Testis (tissue), 5 donors: ENCODE measurements at places on chromosomes 5 and 9.

DNA sequence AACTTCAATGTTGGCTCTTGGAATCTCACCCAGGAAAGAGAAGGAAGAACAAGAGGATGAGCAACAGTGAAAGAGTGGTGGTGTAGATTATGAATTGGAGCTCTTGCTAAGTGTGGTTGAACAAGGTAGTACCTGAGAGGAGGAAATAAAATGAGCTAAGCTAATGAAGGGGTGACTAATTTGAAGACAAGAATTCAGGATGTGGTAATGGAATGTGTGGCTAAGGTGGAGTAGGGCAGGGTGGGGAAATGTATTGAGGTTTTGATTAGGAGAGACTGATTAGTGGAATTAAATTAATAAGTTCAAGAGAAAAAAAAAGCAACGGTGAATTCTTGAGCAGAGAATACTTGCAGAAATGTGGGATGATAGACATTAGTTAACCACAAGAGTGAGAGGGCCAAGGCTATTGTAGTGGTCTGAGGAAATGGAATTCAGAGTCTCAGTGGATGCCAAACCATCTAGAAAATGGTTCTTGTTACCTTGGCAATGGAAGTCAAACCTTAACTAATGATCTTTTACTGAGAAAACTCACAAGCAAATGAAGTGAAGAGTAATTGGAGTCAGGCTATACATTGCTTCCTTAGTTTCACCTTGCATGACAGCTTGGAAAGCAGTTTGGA is 648.3 kb upstream of the ZNF608 start:
- DNase-seq = no peak

DNA sequence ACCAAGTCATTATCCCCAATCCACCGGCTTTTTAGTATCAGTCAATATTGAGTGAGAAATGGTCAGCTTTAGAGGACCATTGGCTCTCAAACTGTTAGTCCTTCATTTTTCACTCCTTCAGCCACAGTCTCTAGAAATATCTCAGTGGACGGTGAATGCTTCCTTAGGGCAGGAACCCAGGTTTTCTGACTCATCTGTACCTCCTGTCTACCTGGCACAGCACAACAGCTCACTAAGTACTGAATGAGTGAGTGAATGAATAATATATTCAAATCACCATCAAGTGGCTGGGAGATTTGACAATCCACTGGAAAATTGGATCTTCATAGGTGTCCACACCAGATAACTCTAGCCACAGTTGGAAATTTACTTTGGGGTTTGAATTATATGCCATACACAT is 609.5 kb upstream of the CLINT1 start:
- no peak for DNase-seq

- no peak for DNase-seq
Measured at GRCh38 chr9:37952731-37953130, 48.8 kb upstream of the SLC25A51 start.

DNA sequence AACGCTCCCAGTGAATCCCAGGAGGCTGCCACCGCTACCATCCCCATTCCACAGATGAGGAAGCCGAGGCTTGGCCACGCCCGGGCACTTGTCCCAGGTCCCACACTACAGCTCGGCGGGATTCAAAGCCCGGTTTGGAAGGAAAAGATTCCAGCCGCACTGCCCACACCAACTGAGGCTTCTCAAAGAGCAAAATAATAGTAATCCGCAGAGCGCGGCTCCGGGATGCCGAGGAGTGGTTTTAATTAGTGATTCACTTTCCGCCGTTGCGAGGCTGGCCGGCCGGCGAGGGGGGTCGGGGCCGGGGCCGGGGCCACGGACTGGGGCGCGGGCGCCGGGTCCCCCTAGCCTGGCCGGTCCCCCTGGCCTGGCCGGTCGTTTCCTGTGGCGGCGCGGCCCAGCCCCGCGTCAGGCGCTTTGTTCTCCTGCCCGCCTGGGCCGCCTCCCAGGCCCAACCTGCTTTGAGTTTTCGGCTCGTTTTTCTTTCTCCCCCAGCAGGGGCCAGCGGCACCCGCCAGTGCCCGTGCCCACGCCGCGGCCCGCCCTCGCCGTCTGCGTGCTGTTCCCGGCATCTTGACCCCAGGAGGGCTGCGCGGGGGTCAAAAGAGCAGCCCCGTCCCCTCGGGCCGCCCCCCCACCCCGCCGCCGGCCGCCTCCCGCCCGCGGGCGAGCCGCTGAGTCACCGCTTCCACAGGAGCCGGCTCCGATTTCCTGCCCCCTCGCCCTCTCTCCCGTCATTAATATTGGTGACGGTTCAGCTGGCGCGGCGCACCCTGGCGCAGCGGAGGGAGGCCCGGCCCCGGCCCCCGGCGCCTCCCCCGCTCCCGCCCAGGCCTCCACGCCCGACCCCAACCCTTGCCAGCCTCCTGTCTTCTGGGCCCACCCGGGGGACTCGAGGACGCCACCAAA is 31.2 kb downstream of the FGF18 start:
- peak; percentile 29 for DNase-seq

GRCh38 chr5:110031402-110032140 is 341.8 kb downstream of the MAN2A1 start:
- DNase-seq = no peak

DNA sequence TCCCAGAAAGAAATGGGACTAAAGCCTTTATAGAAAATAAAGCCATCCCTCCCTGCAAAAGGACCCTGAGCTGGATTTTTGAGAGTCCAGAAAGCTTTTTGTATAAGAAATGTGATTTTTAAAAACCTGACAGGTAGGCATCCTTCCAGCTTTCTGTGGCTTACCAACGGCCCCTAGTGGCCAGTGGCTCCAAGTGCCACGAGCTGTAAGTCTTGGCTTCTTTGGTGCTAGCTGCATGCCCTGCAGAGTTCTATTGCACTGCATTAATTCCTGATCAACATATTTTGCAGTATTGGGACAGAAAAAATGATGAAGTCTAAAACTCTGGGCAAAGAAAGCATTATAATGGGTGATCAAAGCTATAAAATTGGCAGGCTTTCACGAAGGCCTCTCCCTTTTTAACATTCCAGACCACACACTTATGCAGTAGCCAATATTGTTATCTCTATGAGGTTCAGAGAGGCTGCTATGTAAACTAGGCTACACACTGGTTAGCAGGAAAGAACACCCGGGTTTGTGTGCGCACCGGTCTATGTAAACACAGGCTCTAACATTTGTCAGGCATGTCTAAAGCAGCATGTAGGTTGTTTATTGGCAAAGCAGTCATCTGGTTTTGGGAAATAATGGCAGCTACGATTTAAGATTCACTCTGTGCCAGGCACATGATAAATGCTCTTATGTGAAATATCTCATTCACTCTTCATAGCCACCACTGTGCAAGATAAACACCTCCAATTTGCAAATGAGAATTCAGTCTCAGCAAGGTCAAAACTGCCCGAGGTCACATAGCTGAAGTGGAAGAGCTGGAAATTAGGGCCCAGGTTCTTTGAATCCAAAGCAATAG is 55.2 kb downstream of the NMUR2 start:
- DNase-seq = peak; percentile 36

DNA sequence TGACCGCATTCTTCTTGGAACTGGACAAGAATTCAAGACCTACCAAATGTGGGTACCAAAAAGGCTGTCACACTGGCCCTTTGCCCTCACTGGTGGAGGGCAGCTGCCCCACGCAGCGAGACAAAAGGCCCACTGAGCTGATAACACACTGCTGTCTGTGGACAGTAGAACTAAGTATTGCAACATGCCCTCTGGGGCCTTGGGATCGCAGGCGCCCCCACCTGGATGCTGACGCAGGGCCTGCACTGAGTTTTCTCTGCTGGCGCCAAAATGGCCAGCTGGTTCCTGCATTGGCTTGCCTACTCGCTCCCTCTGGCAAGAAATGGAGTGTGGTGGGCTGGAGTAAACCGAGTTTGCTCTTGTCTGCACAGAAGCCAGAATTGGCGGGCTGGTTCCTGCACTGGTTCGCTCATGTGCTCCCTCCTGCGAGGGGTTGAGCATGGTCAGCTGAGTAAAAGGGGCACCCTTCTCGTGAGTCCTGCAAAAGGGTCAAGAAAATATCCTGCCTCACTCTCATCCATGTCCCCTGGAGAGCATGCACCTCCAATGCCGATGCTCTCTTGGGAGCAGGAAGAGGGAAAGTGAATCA is 55.7 kb downstream of the NXNL2 start:
- no peak for DNase-seq

DNA sequence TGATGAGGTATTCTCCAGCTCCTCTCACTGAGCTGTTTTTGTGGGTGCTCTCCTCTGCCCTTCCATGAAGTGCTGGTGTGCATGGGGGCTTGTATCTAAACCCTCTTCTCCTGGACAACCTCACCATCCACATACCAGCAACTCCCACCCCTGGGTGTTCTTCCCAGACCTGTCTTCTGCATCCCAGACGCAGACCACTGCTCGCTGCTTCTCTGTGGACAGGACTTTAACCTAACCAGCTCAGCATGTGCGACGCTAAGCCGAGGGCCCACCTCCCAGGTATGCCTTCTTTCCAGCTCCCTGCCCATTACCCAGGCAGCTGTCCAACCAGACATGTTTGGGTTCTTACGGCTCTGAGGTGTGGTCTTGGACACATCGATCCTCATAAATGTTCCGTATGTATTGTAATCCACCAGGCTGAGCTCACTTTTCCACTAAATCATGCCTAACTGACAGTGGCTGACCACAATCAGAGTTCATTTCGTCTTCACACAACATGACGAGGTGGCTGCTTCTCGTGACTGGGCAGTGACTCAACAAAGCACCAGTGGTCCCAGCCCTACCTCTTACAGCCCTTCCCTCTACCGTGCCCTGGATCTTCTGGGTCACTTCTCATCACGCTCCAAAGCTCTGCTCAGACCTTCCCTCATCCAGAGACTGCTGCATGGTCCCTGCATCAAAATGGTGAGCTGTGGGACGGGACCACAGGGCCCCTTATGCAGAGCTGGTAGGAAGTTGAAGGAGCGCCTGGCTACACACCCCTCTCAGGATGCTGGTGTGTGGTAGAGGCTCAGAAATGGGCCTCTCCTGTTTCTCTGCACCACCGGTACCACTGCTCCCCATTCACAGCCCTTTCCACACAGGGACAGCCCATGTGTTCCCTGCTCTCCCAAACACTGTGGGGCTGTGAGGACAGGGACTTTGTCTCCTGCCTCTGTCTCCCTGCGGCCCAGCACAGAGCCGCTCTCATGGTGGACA is 9.6 kb upstream of the PTGES2 start:
- DNase-seq = no peak

DNA sequence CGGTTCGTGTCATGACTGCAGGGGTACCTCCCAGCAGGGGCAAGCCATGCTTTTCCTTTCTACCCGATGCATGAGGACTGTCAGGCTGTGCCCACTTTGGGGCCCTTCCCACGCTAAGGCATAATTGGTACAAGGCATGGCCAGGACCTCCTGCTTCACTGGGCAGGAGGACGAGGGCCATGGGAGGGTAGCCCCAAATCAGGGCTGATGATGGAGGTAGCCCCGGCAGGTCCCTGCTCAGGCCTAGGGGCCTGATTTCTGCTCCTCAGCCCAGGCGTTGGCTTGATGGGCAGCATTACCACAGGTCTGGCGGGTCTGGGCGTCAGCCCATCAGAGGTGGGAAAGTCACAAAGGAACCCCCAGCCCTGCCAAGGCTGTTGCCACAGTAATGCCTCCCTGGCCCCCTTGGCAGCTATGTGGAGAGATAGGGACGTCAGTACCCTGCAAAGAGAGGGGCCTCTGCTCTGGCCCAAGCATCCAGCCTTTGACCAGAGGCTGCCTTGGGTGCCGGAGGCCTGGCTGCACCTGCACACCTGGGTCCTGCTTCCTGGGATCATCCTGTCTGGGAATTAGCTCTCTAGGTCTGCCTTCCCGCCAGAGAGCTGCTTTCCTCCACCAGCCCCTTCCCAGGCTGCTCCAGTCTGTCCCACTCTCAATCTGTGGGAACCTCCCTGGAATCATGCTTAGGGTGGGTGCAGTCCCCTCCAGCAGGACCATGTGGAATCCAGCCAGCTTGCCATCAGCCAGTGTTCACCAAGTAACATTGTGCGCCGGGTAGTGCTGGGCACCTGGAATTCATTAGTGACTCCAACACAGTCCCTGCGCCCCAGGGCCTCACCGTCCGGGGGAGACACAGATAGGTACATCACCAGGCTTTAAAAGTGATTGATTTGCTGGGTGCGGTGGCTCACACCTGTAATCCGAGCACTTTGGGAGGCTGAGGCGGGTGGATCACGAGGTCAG is 15.4 kb downstream of the TSPAN17 start:
- DNase-seq = no peak

- no peak for DNase-seq
Measured at GRCh38 chr5:168401880-168402279, 84.4 kb upstream of the RARS1 start.

DNA sequence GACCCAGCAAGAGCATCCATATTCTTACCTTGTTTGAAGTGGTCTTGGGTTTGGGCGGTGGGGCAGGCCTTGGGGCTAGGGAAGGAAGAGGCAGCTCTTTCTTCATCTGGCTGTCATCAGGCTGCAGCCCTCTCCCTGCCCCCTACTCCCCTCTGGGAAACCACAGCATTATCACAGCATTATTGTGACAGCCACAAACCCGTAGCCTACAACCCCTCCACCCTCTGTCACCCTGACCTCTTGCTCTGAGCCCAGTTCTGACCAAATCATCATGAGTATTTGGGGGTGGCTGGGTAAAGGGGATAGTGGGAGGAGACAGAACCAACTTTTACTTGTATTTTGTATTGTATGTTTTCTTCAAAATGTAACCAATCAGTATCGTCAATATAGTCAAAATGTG is 94.3 kb upstream of the ARRDC3 start:
- no peak for DNase-seq

DNA sequence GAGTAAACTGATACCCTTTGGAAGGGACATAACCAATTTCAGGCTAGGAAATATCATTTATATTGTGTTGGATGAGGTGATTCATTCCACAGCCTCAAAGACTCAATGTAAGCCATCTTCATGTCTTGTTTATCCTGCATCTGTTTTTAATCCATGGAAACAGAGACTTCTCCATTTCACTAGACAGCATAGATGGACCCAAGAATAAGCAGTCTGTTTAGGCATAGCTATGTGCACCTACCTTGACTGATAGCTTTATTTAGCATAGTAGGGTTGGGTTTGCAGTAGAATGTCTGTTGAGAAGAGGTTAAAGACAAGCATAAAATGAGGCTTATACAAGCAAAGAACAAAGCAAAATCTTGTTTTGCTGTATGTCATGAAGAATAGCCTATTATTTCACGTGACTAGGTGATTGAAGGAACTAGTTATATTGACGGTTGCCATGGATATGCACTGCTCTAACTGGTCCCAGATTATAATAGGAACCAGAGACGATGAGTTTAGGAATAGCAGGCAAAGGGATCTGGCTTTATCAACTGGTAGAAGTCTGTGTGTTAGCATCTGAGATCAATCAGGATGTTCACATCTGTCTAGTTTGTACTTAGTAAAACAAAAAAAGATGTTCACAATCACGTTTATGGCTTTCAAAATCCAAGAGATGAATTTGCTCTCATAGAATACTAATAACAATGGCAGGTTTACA is 154.8 kb upstream of the KLF9 start:
- no peak for DNase-seq

GRCh38 chr9:70485273-70485858 is 70.9 kb upstream of the KLF9 start:
- peak; percentile 37 for DNase-seq

DNA sequence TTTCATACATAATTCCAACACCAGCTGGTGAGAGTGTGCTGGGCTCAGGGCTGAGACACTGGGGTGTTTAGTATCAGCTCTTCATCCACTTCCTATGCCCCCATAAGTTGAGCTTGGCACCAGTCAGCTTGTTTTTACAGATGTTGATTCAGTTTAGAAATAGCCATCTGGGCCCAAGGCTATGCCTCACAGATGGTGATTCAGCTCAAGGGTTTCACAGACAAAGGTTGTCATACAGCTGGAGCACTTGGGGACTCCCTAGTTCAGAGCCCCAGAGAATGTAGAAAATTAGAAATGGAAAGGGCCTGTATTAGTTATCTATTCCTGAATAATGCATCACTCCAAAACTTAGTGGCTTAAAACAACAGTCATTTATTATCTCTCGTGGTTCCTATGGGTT is 10.3 kb upstream of the CRHBP start:
- DNase-seq = no peak
